ENCODE measurements at places on chromosomes 2 and 18.

- no peak for DNase-seq
Observed at GRCh38 chr2:230949966-230950873, 25.2 kb upstream of the GPR55 start.

GRCh38 chr2:224650815-224651439 lies 65.2 kb downstream of the CCDC195 start:
- no peak for DNase-seq

- no peak for DNase-seq
Observed at GRCh38 chr2:31337197-31337596, 77.3 kb downstream of the XDH start.

DNA sequence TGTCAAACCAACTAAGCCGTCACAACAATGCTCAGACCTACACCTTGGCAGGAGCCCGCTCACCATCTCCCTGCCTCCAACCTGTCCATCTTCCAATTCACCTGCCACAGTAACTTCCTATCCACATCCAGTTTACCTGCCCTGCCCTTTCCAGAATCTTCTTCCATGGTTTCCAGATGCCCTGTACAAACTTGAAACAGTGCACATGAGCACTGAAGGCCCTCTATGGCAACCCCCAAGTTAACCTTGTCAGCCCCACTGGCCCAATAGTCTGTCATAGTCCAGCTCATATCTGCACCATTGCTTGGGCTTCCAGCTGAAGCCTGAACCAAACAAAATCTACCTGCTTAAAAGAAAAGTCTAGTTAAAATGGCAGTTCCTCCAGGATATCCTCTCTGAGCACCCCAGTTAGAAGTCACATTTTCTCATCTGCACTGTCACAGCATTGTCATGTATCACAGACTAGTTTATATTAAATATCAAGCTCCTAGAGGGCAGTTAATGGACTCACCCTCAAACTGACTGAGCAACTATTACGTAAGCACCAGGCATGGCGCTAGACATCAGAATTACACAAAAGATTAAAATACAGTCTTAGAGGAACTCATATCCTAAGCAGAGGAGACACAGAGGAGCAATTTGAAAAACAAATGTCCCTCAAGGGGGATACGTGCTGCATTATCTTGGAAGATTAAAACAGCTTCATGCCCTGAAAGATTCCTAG lies 11.6 kb downstream of the NFE2L2 start:
- no peak for DNase-seq

GRCh38 chr18:269480-270095 lies 1.7 kb upstream of the THOC1 start:
- DNase-seq: no peak

GRCh38 chr18:46736135-46736534 lies 20.7 kb downstream of the ST8SIA5 start:
- no peak for DNase-seq

GRCh38 chr18:25300492-25300891 lies 51.5 kb downstream of the ZNF521 start:
- DNase-seq: no peak

- no peak for DNase-seq
Observed at GRCh38 chr2:234793212-234793785, 158.5 kb upstream of the SH3BP4 start.

- no peak for DNase-seq
Observed at GRCh38 chr2:196263181-196263747, 91.9 kb upstream of the STK17B start.

DNA sequence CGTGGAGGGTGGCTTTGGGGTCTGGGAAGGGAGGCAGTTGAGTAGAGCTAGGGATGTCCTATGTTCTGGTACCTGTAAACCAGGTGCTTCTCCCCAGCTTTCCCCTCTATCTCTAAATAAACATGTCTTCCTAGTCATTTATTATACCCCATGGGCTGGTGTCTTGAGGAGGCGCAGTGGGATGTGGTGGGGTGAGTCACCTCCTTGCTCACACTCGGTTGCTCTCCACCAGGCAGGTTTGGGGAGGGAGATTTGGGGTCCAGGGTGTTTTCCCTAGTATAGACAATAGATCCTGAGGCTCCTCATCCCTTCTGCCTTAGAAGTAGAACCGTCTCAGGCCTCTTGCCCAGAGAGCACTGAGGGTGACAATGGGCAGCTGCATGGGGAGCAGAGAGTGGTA lies 5.1 kb downstream of the PSD4 start:
- DNase-seq: no peak

DNA sequence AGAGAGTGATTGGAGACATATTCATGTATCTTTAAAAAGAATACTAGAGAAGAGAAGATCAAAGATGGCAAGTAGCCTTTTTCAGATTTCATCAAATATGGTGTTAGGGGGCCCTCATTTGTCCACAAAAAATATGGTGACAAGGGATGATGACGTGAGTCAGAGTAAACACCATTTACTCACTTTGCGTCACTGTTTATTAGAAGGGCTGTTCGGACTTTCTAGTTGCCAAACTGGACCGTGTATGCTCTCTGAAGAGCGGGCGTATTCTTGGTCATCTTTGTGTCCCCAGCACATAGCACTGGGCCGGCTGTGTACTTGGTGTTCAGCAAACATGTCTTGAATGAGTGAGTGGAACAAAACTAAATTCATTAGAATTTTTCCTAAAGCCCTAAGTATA lies 37.5 kb downstream of the TTC39C start:
- no peak for DNase-seq

GRCh38 chr2:134261398-134262131 lies 7.7 kb downstream of the MGAT5 start:
- DNase-seq: no peak

GRCh38 chr2:28086611-28087010 lies 196.1 kb downstream of the BABAM2 start:
- no peak for DNase-seq

DNA sequence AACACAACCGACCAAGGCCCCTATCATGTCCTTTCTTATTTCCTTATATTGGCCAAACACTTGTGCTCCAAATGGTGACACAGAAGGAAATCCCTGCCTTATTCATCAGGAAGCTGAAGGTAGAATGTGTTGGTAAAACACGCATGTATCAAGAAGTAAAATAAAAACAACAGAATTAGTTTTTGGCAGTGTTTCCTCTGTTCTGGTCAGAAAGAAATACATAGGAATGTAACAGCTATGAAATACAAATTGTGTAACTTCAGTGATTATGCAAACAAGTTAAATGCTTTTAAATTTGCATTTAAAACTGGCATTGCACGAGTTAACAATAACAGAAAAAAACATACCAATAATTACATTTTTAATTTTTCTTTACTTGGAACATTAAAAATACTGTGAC lies 19.3 kb downstream of the ST6GAL2 start:
- no peak for DNase-seq

GRCh38 chr2:37365669-37366068 lies 21.2 kb downstream of the QPCT start:
- no peak for DNase-seq

- DNase-seq: no peak
Observed at GRCh38 chr2:233363744-233364235, 9.5 kb downstream of the DGKD start.

DNA sequence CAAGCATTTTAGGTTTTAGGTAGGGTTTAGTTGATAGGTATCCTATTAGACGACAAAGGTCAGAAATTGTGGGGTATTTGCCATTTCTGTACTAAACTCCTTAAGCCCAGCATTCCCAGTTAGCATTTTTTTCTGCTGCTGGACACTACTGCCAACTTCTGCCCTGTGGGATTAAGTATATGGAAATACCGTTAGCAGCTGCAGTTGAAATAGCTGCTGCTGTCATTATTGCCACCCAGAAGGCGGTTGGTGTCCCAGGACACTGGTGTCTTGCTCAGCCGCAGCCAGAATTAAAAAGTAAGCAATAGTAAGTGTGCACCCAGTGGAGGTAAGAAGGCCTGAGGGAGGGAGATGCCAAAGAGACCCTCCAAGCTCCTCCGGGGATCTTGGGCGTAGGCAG lies 1.9 kb upstream of the UXS1 start:
- no peak for DNase-seq
